ENCODE measurements at places on chromosomes 5 and 9. TPM values are rescaled to one million over a fixed set of nuclear protein-coding genes. Genes with fewer than 3 reads are reported as not detected.
A peak's percentile ranks its signal among the peaks of the same experiment; 100 is the strongest.

The ZNF618 gene
- 3.4 TPM for total RNA-seq

The MARVELD2 gene
- not detected for total RNA-seq

DNA sequence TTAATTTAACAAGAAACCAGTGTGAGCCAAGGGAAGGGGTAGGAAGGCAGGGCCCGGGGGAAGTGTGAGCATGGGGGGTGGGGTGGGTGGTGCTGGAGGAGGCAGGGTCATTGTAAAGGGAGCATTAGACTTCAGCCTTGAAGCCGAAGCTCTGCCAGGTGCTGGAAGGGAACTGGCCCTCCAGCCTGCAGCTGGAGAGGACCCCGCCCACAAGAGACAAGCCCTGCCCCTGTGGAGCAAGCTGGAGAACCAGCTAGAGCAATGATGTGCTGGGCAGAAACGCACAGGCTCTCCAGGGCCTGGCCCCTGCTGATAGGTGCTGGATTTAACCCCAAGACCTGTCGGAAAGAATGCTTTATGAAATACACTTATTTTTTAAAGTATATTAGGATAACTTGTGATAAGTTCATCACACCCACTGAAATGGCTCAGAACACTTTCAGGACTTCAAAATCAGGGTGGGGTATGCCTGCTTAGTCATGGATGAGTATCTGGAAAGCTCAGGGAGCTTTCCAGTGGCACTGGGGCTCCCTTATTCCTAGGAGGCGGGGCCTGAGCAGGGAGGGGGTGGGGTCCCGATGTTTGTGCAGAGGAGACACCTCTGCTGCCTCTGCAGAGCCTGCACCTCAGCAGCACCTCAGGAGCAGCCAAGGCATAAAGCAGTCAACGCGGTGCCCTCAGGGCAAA lies 27.1 kb downstream of the UBE2QL1 start:
- DNase-seq = no peak

DNA sequence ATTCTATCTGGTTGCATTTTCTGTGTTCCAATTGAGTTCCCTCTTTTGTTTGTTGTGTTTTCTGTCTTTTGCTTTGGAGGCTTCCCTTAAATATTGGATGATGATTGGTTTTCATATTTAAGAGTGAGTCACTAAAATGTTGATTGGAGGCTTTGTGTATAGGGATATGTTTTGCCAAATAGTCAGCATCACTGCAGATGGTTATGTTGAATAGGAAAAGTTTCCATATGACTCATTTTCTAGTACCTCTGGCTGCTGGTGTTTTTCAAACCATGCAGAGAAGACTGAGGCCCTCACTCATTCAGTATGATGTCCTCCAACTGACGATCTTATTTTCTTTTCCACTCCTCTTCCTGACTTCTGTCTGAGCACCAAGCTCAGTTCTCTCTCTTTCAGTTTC lies 1290.0 kb downstream of the EFNA5 start:
- peak; percentile 49 for DNase-seq

GRCh38 chr5:73388740-73389139 lies 59.8 kb downstream of the FOXD1 start:
- DNase-seq = no peak

All from A172 (cell line).